Stimulated activated CD4-positive, alpha-beta T cell treated with anti-CD3 and anti-CD28 coated beads, Interleukin-2, amount 100 ng/mL, for 24 hours (primary cell): ENCODE measurements at places on chromosomes 3 and 15.

GRCh38 chr3:13785351-13785750, 94.5 kb downstream of the WNT7A start:
- no peak for DNase-seq

GRCh38 chr3:184389935-184390528, 10.2 kb downstream of the CHRD start:
- no peak for DNase-seq

DNA sequence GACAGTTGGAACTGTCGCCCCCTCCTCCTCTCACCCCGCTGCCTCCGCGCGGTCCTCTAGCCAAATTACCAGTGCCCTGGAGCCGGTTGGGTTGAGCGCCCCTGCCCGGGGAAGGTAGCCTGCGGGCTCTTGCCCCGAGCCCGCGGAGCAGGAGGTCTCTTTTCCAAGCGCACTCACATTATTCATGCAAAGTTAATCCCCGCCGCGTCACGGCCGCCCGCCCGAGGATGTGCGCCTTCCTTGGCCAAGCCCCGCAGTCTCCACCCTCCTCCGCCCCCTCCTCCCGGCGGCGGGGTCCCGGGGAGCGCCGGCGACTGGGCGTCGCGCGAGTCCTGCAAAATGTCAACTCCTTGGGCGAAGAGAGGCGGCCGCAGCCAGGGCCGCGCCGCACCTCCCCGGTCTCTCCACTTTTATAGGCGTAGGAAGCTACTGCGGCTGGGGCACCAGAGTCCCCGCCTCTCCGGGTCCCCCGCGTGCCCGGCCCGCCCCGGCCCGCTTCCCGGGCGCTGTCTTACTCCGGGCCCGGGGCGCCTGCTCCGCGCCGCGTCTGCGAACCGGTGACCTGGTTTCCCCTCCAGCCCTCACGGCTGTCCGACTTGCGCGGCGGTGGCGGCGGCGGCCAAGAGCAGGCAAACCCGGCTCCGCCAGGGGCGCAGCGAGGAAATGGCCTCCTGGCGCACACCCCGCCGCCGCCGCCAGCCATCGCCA, at the start of gene THRB:
TSS of gene THRB (minus strand) at position 233 of the 708 bp plus-strand sequence.
- DNase-seq = no peak

DNA sequence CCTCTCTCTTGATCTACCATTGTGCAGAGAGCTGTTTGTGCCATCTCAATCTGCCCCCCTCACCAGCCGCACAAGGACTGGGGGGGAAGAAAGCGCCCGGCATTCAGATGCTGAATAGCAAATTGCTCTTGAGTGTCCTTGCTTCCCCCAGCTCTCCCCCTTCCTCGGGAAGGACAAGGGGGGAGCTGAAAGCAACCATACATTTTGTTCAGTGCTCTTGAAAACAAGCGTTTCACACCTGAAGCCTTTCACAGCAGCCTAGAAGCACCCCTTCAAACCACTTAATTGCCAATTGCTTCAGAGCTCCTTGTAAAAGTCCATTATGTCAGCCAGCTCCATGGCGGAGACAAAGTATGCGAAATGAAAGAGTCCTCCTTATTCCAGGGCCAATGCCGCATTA, 540.1 kb downstream of the NR2F2 start:
- DNase-seq = no peak

GRCh38 chr15:74044267-74045110, 37.9 kb downstream of the GOLGA6A start:
- DNase-seq = no peak

- DNase-seq = no peak
These were observed 118.0 kb downstream of the SEC22A start for GRCh38 chr3:123319760-123320159.

- no peak for DNase-seq
These were observed 88.9 kb downstream of the SUCNR1 start for GRCh38 chr3:151962352-151962751.

GRCh38 chr3:185701611-185702261, 115.6 kb downstream of the SENP2 start:
- no peak for DNase-seq

GRCh38 chr3:13245615-13245978, 172.4 kb upstream of the IQSEC1 start:
- no peak for DNase-seq

DNA sequence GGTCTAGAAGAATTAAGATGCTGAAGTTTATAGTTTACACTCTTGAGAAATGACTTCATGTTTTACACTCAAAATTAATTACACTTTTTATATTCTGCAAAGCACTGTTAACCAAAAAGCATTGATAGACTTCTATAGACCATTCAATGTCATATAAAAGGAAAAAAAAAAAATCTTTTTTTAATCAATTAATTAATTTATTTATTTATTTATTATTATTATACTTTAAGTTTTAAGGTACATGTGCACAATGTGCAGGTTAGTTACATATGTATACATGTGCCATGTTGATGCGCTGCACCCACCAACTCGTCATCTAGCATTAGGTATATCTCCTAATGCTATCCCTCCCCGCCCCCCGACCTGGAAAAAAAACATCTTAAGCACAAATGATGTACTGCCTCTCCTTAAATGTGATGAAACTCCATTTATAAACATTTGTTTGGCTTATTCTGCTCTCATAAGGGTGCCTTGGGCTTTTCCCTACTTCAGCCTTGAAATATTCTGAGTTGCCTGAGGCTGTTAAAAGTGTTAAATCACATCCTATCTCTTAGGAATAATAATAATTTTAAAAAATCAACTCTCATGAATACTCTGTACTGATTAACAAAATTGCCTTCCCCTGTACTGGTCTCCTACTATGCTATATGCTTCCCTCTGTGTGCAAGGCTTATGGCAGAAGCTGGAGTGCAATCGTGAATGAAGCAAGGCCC, 466.9 kb downstream of the SOX2 start:
- DNase-seq = no peak

- DNase-seq = no peak
These were observed 21.9 kb downstream of the ATOSA start for GRCh38 chr15:52657338-52657737.

GRCh38 chr3:153753035-153753434, 368.2 kb upstream of the ARHGEF26 start:
- no peak for DNase-seq

GRCh38 chr15:63504979-63505841, 817 bp downstream of the USP3 start:
- DNase-seq = peak; percentile 48

- DNase-seq = no peak
These were observed 3.7 kb downstream of the SETMAR start for GRCh38 chr3:4306860-4307259.

DNA sequence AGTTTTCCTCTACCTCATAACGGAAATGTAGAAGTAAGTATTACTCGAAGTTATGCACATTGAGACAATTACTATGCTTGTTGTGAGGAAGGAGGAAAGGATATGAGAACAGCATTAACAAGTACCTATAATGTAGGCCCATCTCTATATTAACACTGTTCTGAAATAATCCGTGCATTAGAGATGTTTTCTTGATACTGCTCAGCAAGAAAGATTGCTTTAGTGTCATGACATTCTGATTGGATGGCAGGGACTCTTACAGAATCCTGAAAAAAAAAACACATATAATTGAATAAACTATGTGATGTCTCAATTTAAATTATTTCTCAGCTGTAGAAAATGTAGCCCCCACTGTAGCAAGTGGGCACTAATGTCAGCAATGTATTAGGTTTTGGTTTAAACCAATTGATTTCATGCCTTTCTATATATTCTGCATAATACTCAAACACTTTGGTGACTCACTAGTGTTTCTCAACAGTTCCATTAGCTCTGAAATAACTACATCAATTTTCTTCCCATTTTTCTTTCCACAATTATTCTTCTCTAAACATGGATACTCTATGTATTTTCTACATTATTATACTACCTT, 598.3 kb upstream of the BCHE start:
- no peak for DNase-seq
